ENCODE measurements at places on chromosomes 3 and 15.
A peak's percentile ranks its signal among the peaks of the same experiment; 100 is the strongest.

- no peak for DNase-seq
Observed at GRCh38 chr3:179067839-179068238, 3.8 kb downstream of the ZMAT3 start.

DNA sequence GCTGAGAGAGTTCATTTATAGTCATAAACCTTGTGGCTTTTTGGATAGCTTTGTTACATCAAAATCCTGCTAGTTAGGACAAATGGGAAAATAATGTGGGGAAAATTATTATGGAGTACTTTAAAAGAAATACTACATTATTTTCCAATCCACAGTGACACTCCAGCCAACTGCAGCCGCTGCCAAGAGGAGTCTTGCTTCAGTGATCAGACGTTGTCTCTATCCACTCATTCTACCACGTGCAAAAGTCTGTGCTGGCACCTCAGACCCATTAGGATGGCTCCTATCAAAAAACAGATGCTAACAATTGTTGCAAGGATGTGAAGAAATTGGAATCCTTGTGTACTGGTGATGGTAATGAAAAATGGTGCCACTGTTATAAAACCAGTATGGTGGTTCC is 128.6 kb upstream of the IQSEC1 start:
- DNase-seq: no peak

- DNase-seq: no peak
Observed at GRCh38 chr15:62901909-62902546, 140.5 kb upstream of the TPM1 start.

DNA sequence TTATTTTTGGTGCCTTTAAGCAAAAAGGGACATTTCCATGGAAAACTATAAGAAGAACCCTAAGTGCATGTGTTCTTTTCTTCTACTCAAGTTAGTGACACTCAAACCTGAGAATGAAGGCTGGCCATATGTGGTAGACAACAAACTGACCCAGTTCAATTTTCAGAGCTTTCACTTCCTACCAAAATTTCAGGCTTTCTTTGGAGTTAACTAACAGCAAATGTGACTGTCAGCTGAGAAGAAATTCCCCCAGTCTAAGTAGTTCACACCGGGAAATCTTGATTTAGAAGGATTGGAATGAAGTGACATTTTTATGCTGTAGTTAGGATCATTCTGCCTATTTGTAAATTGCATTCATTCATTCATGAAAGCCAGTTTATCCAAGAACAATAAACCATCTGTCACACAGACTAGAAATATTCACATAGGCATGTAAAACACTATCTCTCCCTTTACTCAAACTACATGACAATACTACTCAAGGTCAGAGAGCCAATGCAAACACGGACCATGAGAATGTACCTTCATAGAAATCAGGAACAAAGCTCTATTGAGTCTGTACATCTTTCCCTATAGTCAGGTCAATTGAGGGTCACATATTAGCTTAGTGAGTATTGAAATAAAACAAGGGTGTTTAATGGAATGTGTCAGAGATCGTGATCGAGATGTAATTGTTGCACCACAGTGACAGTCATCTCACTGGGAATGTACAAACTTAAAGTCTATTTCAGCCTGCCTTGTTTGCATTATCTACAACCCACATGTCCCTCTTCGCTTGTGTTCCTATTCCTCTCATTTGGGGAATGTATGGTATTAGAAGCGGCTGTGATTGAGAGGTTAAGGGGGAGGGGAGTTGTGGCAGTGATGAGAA is 113.8 kb upstream of the TGFBR2 start:
- DNase-seq: no peak

DNA sequence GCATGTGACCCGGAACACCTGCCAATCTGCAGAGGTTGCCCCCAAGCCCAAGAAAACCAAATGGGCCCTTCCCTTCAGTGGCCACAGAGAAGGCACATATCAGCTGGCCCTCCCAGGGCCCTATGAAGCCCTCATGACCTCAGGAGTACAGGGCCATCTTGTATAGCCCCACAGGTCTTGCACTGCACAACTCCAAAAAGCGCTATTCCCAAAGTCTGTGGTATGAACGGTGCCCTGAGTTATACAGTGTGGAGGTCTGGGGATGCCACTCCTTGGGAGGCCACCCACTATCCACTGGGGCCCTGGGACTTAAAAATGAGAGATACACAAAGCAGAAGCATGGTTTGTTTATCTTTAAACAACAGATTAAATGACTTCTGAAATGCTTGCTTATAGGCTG is 61.5 kb downstream of the CAPN7 start:
- peak; percentile 87 for DNase-seq

DNA sequence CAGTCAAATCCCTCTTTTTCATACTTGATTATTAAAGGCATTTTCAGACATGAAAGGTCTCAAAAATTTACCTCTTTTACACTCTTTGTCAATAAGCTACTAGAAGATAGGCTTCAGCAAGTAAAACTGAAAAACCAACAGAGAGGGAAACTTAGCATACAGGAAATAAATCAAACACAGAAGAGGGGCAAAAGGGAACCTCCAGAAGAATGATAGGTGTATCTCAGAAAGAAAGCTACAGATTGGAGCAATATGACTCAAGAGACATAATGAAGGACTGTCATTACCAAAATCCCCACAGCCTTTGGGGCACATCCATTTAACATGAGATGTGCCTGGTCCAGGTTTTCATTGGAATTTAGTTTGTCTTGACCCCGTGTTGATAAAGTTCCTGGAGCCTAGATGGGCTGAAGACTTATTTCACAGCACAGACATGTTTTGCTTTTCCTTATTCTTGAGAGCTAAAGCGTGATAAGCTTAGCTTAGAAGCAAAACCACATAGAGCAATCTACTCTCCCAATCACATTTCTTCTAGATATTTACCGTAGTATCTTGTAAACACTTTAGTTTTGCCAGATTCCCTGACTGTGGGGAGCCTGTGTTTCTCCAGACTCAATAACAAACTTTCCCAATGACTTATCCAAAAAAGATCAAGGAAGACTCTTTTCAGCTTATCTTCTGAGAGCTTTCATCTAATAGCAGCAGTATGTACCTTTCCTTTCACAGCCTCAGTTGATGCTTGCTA is 11.7 kb downstream of the LRRFIP2 start:
- no peak for DNase-seq

DNA sequence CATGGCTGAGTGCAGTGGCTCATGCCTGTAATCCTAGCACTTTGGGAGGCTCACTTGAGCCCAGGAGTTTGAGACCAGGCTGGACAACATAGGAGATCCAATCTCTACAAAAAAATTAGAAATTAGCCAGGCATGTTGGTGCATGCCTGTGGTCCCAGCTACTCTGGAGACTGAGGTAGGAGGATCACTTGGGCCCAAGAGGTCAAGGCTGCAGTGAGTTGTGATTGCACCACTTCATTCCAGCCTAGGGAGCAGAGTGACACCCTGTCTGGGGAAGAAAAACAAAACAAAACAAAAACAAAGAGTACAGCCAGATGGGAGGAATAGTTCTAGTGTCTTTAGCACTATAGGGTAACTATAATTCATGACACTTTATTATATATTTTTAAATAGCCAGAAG is 26.2 kb upstream of the COMMD4 start:
- DNase-seq: no peak

GRCh38 chr3:66603151-66603611 is 102.4 kb upstream of the LRIG1 start:
- no peak for DNase-seq
